ENCODE measurements at places on chromosomes 16 and 17. TPM values are rescaled to one million over a fixed set of nuclear protein-coding genes. Genes with fewer than 3 reads are reported as not detected.
A peak's percentile ranks its signal among the peaks of the same experiment; 100 is the strongest.

- peak; percentile 61 for DNase-seq
Observed at GRCh38 chr16:50300942-50301625, 34.7 kb downstream of the ADCY7 start.

DNA sequence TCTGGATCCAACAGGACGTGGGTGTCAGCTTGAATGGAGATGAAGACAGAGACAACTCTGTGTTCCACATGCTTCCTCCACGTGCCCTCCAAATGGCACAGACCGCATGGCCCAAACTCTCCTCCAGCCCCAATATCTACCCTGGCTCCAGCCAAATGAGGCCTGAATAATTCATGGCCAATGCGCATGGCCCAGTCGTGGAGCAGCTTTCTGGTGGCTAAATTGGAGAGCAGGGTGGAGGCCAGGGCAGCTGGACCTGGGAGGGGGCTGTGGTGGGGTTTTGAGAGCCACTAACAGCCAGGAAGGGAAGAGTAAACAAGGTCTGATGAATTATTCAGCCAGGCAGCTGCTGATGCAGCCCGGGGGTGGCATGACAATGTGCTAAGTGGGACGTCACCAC is 96.7 kb upstream of the TMEM132E start:
- no peak for DNase-seq

Gene SRL
- 1.9 TPM for total RNA-seq

- no peak for DNase-seq
Observed at GRCh38 chr17:57803021-57803420, 46.8 kb downstream of the MRPS23 start.

- peak; percentile 47 for DNase-seq
Observed at GRCh38 chr16:27318392-27319256, 4.8 kb downstream of the IL4R start.

Gene PPL
- 77.1 TPM for total RNA-seq

DNA sequence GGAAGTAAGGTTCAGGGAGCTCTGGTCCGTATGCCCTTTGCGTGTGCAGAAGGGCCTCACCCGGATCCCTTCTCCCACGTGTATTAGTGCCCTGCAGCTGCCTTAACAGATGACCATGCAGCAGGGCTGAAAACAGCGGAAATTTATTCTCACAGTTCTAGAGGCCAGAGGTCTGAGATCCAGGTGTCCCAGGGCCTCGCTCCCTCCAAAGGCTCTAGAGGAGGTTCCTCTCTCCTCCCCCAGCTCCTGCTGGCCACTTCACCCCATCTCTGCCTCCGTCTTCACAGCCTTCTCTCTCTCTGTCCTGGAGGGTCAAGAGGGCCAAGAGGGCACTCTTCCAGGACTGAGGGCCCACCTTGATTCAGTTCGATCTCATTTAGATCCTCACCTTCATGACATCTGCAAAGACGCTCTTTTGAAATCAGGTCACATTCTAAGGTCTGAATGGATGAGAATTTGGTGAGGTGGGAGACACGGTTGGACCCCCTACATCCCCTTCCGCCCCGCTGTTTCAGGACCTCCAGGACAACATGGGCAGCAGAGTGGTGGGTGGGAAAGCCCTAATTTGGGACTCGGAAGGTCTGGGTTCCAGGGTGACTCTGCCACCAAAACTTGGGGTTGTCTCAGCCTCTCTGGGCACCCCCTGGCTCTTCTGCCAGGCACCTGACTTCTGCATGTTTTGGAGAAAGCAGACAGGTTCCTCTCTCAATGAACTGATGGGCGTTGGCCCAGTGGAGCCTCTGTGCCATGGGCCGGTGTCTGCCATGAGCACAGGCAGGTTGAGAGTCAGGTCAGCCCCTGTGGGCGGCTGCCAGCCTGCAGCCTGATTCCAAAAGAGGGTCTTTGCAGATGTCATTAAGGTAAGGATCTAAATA is 361.2 kb downstream of the SEC14L1 start:
- no peak for DNase-seq

DNA sequence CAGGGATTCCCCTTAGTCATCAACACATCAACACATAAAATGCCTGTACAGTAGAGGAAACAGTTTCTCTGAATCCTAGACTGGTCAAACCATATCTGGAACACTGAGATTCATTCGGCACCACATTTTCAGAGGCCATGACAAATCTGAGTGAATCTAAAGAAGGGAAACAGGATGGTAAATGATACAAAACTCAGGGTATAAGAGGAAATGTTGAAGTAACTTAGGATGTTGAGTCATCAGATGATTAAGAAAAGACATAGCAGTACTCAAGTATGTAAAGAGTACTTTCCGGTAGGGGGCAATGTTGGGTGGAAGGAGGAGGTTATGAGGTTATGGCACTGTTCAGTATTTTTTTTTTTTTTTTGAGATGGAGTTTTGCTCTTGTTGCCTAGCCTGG is 358.5 kb upstream of the PMFBP1 start:
- DNase-seq, result no peak

Gene LMF1
- 15.5 TPM for total RNA-seq

Gene SLFN14
- 0.21 TPM for total RNA-seq

- DNase-seq, result no peak
Observed at GRCh38 chr16:54027558-54027957, 259.0 kb downstream of the IRX3 start.

- DNase-seq, result no peak
Observed at GRCh38 chr17:81615401-81615930, 21.4 kb downstream of the NPLOC4 start.

GRCh38 chr17:57565176-57565575 is 179.9 kb downstream of the CCDC182 start:
- no peak for DNase-seq

Gene NME2
- total RNA-seq, result 546 TPM

DNA sequence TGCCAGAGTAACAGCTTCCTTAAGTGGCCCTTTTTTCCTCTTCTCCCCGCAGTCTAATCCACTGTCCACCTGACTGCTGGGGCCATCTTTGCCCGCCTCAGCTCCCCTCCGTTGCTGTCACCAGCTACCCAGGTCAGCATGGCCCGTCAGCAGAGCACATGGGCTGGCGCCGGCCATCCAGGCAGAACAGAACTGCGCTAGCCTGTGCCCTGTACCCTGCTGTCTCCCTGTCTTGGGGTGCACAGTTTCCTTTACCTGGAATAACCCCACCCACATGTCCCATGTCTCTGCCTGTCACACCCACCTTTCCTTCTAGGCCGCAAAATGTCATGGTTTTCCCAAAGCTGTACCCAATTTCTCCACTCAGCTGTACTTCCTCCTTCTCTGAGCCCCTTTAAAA is 55.7 kb downstream of the GNAO1 start:
- no peak for DNase-seq

Gene PIRT
- not detected for total RNA-seq

DNA sequence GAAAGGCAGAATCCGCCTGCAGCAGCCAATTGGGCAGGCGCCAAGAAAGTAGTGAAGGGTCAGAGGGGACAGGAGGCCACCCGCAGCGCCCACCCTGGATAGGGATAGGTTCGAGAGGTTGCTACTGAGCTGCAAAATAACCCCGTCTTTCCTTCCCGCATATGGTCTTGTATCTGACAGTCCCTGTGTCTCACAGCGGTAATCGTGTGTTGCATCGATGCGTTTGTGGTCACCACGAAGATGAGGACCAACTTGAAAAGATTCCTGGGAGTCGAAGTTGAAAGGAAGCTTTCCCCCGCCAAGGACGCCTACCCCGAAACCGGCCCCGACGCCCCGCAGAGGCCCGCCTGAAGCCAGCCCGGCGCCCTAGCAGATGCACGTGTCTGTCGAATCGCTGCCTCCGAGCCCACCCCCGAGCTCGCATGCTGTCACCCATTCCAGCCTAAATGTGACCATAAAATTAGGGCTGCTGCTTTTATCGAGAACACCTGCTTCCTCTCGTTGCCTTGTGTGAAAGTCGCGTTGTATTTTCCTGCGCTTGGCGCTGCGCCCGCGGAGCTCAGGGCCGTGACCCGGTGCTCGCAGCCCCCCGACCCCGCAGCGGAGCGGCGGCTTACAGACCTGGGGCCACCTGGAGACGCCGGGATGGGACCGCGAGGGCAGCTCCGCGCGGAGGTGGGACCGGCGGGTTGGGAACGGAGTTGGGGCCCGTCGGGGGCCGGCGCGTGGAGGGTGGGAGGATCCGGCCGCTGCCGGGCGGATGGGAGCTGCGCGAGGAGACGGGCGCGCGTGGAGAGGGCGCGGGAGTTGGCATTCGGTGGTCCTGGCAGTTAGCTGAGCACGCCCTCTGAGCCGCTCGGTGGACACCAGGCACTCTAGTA is at the start of gene CMTM2:
Gene CMTM2 (plus strand): TSS at position 813 of the 881 bp plus-strand sequence. CDS start 145 bp downstream, outside the sequence.
- DNase-seq, result peak; percentile 79

- no peak for DNase-seq
Observed at GRCh38 chr16:67922221-67922620, 9.4 kb downstream of the CTRL start.

- DNase-seq, result no peak
Observed at GRCh38 chr17:64747938-64748540, 85.9 kb upstream of the SMURF2 start.

DNA sequence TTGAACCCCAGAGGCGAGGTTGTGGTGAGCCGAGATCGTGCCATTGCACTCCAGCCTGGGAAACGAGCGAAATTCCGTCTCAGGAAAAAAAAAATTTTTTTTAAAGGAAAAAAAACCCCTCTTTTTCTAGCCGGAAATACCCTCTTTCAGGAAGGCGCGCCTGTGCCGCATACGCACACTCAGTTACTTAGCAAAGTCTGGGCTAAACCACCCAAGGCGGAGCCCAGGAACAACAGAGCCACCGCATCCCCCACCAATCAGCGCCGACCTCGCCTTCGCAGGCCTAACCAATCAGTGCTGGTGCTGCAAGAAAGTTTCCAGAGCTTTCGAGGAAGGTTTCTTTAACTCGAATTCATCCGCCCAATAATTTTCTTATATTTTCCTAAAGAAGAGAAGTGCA is 510.4 kb downstream of the KCNJ18 start:
- no peak for DNase-seq

DNA sequence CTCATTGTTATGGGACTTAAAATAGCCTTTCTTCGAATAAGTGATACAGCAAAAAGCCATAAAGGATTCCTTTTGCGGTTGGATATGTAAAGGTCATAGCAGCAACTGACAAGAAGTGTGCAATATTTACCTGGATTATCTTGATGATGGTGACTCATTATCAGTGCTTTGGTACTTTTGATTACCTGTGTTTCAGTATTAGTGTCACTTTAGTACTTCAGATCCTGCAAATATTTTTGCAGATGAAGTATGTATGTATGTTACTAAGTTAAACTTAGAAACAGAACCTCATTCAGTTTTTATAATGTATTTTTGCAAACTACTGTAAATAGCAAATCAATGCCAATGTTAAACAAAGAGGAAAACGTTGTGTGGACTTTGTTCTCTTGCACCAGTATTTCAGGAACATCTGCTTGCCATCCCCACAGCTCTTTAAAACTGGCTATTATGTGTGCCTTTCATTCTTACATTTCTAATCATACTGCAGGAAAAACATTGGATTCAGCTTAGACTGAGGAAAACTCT is 10.5 kb downstream of the CNEP1R1 start:
- no peak for DNase-seq

DNA sequence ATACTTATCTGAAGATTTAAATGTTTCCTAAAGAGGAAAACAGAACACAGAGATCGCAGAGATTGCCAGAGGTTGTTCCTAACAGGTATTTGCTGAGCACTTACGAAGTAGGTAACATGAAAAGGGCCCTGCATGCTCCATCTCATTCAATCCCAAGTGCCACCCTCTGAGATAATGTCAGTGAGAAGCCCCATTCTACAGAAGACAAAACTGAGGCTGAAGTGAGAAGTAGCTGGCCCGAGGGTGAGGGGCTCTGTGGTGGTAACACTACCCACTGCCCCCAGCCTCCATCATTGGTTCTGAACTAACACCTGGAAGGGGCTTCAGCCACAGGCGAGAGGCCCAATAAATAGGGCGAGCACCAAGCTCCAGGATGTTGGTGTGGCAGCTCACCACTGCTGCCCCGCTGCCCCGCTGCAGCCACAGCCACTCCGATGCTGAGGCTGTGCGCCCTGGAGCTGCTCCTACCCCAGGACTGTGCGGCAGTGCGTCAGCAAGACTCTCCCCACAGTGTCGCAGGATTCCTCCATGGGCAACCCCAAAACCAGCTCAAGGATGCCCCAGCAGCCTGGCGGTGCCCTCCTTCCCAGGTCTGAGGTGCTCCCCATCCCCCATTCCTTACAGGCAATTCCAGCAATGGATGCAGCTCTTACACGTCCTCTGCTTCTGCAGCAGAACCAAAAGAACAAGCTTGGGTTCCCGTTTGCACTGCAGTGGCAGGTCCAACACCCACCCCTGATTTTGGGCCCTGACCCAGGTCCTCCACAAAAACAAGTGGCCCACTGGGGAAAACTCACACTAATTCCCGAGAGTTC is 10.3 kb downstream of the FLCN start:
- DNase-seq, result no peak

GRCh38 chr16:14300705-14301168 is 229.6 kb downstream of the MRTFB start:
- peak; percentile 81 for DNase-seq

DNA sequence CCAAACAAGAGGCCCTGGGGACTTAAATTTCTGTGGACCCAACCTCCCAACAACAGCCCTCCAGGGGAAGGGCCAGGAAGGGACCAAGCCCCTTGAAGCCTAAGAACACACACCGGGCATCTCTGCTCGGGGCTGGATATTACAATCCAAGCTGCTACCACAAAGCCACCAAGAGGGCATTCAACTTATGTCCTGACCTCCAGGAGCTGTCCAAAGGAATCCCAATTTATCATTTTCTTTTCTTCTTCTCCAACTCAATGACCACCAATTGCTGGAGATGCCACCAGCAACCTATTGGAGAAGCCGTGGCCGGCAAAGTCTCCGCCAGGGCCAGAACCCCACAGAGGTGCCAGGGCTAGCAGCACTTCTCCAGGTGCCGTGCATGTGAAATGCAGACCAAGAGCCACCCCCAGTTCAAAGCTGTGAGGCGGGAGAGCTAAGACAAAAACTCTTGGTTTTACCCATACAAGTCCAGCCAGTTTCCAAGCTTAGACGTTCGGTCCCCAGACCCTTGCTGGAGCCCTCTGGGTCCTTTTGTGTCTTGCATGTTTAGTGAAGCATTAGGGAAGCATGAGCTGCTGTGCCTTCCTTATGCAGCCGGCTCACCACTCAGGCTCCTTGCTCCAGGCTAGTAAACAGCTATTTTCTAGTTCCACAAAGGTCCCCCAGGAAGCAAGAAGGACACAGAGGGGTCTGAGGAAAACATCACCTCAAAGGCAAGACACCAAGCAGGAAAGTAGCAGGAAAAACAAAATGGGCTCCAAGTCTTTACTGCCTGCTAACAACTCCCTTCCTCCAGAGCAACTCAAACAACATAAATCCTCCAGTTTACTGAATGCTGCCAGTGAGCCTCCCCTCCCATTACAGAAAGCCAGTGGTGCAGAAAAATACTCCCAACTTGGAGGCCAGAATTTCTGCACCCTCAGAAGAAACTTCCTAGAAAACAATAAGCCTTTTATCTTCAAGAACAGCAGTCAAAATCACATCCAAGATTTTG is 3.2 kb downstream of the PITPNA start:
- DNase-seq, result no peak

Gene CEMP1
- total RNA-seq, result 0.45 TPM

GRCh38 chr17:63364387-63364786 is 81.7 kb downstream of the CYB561 start:
- DNase-seq, result no peak

GRCh38 chr17:17849845-17850373 is 13.1 kb upstream of the SREBF1 start:
- no peak for DNase-seq
